AG04449 (cell line): ENCODE measurements at places on chromosomes 1 and 21.

DNA sequence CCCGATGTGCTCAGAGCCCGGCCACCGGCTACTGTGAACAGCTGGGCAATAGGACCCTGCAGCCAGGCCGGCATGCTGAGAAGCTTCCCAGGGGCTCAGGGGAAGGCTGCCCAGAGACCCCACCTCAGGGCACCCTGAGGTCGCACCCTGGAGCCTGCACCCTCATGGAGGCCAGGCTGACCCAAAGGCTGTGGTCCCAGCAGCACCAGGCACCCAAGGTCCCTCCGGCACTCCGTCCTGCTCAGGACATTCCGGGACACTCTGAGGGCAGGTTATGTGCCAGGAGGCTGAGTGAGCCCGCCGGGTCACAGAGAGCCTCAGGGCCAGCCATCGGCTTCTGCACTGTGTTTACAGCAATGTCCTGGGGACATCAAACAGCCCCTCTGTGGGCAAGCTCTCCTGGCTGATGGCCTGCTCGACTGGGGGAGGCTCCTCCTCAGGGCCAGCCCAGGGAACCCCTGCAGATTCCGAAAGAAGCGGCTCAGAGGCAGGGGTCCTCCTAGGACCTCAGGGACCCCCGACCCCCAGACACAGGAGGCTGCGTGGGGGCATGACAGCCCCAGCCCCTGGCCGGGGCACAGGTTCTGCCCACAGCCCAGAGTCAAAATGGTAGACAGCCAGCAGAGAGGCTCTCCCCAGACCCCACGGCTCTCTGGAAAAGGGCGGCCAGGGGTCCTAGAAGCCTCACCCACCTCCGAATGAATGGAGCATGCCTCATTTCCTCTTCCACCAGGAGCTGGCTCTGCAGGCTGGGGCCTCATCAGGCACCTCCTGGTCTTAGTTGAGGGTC is 8.2 kb downstream of the SLC19A1 start:
- DNase-seq, result no peak

DNA sequence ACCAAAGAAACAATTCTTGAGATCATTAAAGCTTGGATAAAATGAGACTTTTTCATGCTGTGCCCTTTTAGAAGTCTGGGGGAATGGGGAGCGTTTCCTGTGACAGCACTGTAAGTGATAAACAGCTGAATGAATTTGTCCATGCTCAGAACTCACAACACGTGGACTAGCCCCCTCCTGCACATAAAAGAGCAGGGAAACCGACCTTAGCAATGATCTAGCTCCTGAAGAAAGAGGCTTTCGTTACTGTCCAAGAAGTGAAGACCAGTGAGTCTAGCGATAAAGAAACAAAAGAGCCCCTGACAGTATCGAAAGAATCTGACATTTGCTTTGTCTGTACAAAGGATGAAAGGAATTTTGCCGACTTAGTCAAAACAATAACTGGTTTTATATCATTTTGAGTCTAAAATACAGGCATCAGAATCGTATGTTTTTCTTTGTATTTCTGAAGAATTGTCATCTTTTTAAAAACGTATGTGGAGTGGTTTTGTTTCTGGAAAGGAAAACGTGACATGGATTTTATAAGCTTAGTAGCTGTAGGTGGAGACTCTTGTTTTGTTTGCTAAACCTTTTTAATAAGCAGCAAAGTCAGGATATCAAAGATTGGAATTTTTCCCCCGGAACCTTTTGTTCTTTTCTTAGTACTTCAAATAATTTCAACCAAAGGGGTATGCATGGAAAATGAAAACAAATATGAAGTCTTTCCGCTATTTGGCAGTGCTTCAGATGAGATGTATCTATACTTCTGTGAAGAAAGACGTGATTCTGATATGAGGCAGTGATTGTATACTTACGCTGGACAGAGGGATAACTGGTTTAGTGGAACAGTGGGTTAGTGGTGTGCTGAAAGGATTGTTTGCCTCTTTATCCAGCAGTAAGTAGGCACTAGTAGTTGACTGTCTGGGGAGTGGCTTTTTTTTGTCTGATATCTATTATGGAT is 61.0 kb downstream of the MAST2 start:
- DNase-seq, result no peak

DNA sequence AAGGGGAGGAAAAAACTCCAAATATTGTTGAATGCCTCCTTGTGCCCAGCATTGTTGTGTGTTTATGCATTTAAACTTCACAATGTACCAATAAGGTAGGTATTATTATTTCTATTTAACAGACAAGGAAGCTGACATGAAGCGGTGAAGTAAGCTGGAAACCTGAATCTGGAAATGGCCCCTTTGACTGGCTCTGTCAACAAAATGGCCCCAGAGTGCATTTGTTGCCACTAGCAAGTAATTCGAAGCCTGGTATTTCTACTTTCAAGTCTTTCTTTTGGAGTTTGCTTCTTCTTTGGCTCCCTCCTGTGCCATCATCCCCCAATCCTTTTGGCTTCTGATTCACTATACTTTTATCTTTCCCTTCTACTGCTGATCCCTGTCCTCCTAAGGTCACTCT is 23.1 kb downstream of the CRYZL1 start:
- DNase-seq, result no peak

- DNase-seq, result no peak
Measured at GRCh38 chr1:81455481-81455880, 345.3 kb upstream of the ADGRL2 start.

- no peak for DNase-seq
Measured at GRCh38 chr1:80639777-80640533, 1160.8 kb upstream of the ADGRL2 start.
